ENCODE measurements at places on chromosomes 12 and 14. TPM values are rescaled to one million over a fixed set of nuclear protein-coding genes. Genes with fewer than 3 reads are reported as not detected.

Gene CCDC175
- 0.58 TPM for total RNA-seq

Gene MYF6
- total RNA-seq: not detected

Gene ASPG
- total RNA-seq: 4.7 TPM

Gene TAS2R8
- not detected for total RNA-seq

Gene SLC15A4
- total RNA-seq: 28.6 TPM

Gene NUAK1
- total RNA-seq: 11.4 TPM

Gene PRH2
- not detected for total RNA-seq
